ENCODE measurements at places on chromosomes 6 and 20.

DNA sequence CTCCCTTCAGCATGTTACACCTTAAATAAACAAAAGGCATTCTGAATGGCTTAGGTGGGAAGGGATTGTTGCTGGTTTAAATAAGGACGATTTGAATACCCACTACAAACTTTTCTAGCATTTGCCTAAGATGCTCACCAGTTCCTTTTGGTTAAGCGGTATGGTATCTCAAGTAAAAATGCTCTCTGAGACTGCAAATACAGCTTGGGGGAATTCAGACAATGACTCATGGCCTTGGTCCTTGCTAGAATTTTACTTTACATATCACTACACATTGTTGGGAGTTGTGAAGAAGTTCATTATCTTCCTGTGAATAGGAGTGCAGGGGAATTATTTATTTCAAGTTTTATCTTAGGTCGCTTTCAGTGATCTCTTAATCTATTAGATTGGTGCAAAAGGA is 670.7 kb downstream of the UTRN start:
- no peak for DNase-seq

GRCh38 chr6:15501826-15502445 is 160.9 kb downstream of the DTNBP1 start:
- peak; percentile 84 for DNase-seq

DNA sequence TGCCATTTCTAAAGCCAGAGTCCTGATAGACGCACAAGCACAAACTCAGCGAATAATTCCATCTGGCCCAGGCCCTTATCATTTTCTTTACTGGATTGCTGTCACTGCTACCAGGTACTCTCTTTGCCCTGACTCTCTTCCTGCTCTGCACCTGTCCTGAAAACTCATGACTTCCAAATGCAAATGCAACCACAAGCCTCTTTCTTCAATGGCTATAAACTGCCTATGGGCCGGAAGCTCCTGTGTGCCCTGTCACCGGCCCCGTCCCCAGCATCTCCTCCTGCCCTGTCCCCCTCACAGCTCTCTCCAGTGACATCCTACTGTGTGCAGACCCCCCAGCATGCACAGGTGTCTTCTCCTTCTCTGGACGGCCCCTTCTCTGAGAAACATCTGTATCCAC is 302.6 kb downstream of the GMDS start:
- DNase-seq, result no peak

DNA sequence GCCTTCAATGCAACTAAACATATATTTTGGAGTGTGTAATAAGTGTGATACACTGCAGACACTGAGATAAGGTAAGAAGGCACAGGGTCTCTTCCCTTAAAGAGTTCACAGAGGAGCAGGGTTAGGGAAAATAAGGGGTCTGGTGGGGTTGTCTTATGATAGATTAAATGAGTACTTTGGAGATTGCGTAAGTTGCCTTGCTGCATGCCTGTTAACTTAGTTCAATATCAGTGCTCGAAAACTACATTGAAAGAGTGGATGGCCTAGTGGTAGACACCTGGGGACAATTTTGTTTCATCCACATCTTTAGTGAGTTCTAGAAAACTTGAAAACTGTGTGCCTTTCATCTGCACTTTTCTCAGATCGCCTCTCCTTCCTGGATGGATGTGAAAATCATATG is 123.2 kb upstream of the BTBD3 start:
- DNase-seq, result no peak

DNA sequence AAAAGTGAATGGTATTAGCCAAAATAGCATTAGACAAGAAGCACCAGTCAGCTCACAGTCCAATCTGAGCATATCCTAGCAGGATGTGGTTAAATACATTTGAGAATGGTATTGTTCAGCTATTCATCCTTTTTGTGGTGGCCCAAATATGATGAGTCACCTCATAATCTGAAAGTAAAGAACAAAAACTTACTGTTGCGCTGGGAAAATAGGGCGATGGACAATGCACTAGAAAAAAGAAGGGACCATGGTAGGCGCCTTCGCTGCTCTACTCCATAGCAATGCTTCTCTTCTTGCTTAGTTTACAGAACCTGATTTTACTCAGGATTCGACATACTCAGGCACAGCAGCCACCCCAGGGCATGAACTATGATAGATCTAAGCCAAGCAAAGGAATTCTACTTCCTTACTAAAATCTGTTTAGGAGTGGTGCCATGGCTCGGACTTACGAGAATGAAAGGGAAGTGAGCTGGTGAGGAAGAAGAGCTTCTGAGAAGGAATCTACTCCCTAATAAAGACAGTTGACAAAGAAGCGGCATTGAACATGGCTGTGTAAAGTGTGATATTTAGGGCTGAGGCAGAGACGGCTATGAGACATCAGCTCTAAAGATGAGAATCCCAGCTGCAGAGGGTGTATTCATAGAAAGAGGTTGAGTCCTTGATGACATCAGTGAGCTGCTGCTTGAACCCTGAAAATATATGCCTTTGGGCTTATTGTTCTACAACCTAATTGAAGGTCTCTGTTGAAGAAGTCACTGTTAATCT is 16.6 kb upstream of the FBXO9 start:
- no peak for DNase-seq

DNA sequence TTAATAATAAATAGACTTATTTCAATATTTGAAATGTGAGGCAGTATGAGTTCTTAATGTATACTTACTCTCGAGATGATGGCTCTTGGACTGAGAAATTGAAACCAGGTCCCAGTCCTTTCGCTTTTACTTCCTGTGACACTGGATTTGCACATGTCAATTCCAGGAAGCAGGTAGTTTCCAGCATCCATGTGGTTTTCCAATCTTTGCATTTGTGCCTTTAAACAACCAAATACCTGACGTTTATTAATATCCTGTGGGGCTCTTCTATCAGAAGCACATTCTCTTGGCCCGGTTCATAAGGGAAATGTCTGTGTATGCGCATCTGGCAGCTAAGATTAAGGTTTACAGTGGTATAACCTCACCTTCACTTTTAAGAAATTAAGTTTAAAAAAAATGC is 13.1 kb downstream of the UTRN start:
- DNase-seq, result no peak

- DNase-seq, result no peak
These were observed 26.9 kb downstream of the MAP3K7 start for GRCh38 chr6:90559931-90560330.

- DNase-seq, result no peak
These were observed 5.5 kb downstream of the ZDHHC14 start for GRCh38 chr6:157386454-157386853.

- no peak for DNase-seq
These were observed 5.9 kb downstream of the FOXA2 start for GRCh38 chr20:22578221-22579118.

- DNase-seq, result no peak
These were observed 102.5 kb upstream of the SPACA1 start for GRCh38 chr6:87945181-87945580.

GRCh38 chr6:37239950-37240713 is 17.4 kb upstream of the TBC1D22B start:
- DNase-seq, result peak; percentile 91

DNA sequence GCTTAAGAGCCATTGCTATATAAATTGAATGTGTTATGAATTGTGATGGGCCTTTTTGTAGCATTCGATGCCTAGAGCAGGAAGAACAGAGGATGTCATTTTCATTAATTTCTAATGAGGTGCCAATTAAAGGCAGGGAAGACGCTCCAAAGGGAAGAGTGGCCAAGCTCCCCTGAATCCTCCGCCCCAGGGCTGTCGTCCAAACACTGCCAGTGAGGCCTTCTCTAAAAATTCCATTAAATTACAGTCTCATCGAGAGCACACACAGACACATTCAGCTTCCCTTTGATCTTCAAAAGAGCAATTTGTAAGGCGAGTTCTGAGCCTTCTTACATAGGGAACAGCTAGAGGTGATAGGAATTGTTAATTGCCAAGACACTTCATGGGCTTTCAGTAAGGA is 300.0 kb downstream of the ZFAND3 start:
- no peak for DNase-seq

GRCh38 chr20:10470276-10470675 is 35.2 kb downstream of the SLX4IP start:
- DNase-seq, result no peak

GRCh38 chr6:165664559-165665383 is 1.7 kb upstream of the PDE10A start:
- peak; percentile 52 for DNase-seq

GRCh38 chr6:12137480-12137879 is 125.4 kb downstream of the HIVEP1 start:
- no peak for DNase-seq

GRCh38 chr6:104349191-104349590 is 510.5 kb downstream of the HACE1 start:
- no peak for DNase-seq

DNA sequence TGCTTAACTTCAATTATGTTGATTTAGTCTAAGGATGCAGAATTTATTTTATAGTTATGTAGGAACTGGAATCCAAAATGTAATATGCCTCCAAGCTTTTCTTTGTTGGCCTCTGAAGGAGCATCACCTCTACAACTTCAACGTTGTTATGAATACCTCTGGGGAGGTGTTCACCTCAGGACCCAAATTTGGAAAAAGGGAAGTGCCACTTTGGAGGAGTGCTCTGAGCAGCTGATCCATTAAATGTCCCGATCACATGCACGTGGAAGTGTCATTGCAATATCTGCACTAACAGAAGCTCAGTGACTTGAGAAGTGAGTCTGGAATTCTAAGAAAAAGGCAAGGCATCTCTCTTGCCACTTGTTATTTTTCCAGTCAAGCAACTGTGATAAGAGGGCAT is 22.2 kb upstream of the SLC17A3 start:
- DNase-seq, result no peak

GRCh38 chr6:149823013-149823412 is 41.1 kb downstream of the LRP11 start:
- no peak for DNase-seq

All from left hindlimb (tissue), 1 donor.